Activated CD4-positive, CD25-positive, alpha-beta regulatory T cell (primary cell): ENCODE measurements at places on chromosomes 2 and 18.
A peak's percentile ranks its signal among the peaks of the same experiment; 100 is the strongest.

DNA sequence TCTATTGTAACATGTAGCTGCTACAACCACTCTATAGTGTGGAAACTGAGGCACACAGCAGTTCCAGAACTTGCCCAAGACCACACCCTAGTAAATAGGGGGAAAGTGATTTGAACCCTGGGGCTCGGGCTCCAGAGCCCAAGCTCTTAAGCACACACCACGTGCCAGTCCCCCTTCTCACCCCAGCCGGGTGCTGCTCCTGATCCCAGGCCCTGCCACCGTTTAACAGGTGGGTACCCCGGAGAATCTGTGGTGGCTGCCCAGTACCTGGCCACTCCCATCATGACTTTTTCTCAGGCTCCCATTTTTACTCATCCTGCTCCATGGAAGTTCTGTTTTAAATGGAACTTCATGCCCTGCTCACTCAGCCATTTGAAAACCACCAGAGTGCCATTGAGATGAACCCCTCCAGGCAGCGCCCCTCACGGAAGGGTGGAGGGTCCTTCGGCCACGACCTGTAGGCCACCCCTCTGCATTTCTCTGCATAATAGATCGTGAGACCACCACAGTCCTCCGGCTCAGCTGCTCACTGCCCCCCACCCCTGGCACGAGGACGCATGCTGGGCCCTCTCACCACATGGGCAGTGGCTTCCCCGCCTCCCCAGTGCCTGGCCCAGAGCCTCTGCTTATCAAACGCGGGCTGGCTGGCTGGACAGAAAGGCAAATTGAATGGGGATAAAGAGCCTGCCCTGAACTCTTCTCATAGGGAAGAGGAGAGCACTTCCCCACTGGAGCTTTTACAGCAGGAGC is 42.1 kb downstream of the TMEM37 start:
- DNase-seq, result no peak

GRCh38 chr18:49843778-49844625 is 30.7 kb upstream of the ACAA2 start:
- DNase-seq, result no peak

DNA sequence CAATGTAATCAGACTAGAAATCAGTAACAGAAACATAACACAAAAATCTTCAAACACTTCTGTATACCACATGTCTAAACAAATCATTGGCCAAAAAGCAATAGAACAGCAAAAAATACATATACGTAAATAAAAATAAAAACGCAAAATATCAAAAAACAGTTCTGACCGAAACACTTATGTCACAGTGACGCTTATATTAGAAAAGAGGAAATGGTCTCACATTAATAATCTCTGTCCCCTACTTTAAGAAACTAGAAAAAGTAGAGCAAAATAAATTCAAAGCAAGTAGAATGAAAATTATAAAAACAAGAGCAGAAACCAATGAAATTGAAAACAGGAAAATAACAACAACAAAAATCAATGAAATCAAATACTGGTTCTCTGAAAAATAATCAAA is 41.9 kb downstream of the TMEM131 start:
- DNase-seq, result no peak

- DNase-seq, result no peak
Measured at GRCh38 chr2:26614216-26615138, 26.7 kb downstream of the CIB4 start.

- no peak for DNase-seq
Measured at GRCh38 chr2:238996331-238997136, 148.6 kb downstream of the TWIST2 start.

DNA sequence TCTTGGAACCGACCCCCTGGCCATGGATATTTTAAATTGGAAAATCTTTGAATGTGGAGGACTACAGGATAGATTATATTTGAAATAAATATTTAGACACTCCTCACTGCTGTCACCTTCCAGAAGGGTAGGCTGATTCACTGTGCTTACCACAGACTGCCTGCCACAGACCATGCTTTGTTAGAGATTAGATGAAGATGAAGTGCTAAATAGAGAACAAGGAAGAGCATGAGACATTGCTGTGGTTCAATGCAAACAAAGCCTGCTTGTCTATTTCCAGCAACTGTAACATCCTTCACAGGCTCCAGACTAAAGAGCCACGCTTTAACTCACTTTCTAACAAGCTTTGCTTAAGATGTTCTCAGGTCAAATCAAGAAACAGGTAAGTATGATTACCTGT is 81.0 kb upstream of the TMEM17 start:
- DNase-seq, result no peak

DNA sequence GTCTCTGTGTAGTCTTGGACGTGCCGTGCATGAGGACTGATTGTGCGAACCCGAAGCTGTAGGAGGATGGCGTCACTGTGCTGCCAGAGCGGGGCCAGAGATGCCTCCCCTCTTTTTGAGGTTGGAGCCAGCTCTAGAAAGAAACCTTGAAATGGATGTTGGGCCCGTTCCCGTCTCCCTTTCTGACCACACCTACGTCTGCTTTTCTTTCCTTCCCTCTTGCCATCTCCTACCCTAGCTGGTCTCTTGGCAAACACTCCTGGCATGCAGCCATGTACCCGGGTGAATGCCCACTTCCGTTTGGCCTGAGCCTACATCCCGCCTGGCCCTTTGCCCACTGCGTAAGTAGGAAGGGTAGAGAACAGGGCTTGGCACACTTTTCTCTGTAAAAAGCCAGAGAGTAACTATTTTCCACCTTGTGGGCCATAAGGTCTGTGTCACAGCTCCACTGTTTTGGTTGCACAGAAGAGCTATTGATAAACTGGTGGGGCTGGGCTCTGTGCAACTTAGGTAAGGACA is 37.4 kb downstream of the SH3BP4 start:
- DNase-seq, result no peak

GRCh38 chr2:38444247-38444646 is 67.2 kb upstream of the ATL2 start:
- DNase-seq, result no peak

DNA sequence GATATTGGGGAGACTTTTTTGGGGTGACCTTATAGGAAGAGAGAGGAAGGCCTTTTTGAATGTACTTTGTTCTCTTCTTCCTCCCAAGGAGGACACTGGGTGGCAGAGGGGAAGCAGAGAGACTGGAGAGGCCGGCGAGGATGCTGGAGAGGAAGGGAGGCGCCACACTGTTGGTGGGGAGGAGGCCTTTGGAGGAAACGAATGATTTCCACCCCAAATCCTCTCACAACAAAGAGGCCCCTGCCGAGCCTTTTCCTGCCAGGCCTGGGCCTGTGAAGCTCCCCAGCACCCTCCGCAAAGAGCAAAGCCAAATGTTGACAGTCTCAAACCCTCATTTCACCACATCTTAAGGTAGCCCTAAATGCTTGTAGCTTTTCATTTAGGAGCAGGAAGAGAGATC is 59.0 kb upstream of the UPP2 start:
- no peak for DNase-seq

GRCh38 chr2:59259913-59260312 is 1018.8 kb upstream of the FANCL start:
- DNase-seq, result no peak

GRCh38 chr2:240892356-240892755 is 3.6 kb downstream of the MAB21L4 start:
- no peak for DNase-seq

DNA sequence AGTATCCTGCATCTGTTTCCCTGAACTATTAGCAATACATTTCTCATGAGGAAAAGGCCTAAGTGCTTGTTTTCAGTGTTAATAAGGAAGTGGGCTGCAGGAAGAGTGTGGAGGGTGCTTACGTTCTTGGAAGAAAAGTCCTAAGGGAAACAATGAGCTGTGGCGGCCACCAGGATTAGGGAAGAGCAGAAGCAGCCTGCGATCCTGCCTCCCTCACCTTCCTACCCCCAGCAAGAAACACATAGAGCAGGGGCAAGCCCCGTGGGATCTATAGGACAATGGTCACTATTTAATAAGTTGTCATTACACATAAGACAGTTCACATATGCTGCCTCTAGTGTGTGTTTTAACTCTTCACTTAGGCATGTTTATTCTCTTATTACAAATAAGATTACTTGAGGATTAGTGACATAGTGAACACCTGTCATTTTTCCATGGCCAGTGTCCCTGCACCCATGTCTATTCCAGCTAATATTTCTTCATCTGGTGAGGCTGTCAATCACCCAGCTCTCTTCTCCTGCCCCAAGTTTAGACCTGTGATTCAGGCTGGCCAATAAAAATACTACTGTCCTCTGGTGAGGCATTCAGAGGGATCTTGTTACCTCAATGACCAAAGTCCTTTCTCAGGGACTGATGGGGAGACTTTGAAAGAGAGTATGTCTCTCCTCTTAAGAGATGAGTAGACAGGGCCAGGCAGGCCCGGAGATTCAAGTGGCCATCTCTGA is 510.9 kb upstream of the CELF4 start:
- DNase-seq, result no peak

- DNase-seq, result no peak
Measured at GRCh38 chr2:76391678-76392077, 681.0 kb upstream of the GCFC2 start.

GRCh38 chr2:39127973-39128372 is 7.1 kb upstream of the SOS1 start:
- peak; percentile 2 for DNase-seq

- DNase-seq, result no peak
Measured at GRCh38 chr2:183995632-183996031, 602.7 kb upstream of the ZNF804A start.

DNA sequence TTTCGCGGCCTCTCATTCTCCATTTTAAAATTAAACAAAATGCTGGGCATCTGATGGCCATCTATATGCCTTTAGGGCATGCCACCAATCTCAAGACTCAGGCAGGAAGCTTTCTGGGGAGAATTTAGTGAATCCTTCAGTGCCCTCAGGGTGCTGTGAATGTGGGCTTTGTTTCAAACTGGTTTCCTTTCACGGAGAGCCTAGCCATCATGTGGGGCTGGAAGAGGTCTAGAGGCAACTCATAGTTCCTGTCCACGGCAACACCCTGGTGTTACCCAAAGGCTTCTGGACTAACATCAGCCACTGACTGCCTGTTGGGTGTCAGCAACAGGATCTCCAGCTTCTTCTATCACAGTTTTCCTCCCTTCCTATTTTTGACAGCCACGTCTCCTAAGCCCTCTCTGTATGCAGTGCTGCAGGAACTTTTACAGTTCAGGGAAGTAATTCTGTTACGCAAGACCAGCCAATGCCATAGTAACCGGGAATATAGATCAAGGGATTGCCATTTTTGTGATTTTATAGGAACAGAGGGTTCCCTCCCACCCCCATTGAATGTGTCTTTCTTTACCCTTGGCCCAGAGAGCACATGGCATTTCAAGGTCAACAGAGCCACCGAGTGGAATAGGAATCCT is 7.9 kb upstream of the WDR33 start:
- DNase-seq, result no peak

DNA sequence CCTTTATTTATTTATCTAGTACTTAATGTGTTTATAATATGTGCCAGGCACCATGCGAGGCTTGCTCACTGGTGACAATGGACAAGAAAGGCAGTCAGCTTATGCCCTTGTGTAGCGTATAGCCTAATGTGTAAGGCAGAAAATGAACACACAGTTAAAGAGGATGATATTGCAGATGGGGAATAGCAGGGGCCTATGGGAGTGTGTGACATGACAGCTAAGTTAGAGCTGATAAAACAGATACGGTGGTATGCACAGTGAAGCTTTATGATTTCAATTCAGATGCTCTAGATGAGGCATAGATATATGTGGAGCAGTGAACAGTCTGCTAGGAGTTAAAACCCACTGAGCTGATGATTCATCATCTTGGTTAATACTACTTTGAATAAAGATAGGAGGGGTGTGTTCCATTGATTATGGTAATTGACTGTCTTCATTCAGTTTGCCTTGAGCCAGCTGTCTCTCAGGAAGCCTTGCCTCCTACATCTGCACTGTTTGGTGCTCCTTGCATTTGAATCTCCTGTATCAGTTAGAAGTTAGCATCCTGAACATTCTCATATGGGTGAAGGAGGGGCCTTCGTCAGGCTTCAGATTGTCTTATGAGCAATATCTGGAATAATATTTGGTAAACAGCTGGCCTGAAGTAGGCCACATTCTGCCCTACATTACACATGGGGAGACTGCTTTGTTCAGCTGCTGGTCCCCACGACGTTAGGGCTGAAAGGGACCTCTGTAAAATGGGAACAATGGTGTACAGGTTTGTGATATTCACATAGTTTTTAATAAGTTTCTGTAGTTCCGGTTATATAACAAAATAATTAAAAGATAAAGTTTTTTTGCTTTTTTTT is 13.2 kb downstream of the MAP4K4 start:
- no peak for DNase-seq

DNA sequence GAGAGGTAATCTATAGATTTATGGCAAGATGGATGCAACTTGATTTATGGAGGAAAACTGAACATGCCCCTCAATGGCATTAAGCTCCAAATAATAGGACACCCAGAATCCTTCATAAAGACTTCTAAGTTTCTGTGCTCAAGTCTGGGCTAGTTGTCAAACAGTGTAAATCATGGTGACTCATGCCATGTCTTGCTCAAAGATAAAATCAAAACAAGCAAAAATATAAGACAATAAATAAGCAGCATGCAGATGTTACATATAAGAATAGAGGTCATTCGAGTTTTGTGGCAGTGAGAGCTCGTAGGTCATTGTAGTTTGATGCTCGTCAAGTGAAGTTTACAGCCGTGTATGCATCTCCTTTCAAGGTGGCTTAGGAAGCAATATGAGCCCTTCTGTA is 403.2 kb downstream of the THSD7B start:
- DNase-seq, result no peak

GRCh38 chr2:173719471-173719870 is 245.7 kb downstream of the SP3 start:
- DNase-seq, result no peak

DNA sequence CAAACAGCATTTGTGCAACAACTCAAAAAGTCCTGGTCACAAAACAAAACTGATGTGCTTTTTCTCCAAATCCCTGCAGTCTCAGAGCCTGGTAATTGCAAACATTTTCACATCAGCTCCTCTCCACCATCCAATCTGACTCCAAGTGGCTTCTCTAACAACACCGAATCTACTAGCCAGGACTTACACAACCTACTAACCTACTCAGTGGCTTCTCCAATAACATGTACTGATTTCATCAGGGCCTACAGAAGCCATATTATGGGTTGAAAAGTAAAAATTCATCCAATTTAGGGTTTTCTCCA is 104.3 kb downstream of the COLEC12 start:
- DNase-seq, result no peak

- no peak for DNase-seq
Measured at GRCh38 chr2:234388591-234388990, 108.3 kb downstream of the ARL4C start.

GRCh38 chr2:170411660-170412059 is 233.7 kb downstream of the MYO3B start:
- no peak for DNase-seq

GRCh38 chr2:234533626-234534025 is 36.7 kb upstream of the ARL4C start:
- DNase-seq, result no peak

DNA sequence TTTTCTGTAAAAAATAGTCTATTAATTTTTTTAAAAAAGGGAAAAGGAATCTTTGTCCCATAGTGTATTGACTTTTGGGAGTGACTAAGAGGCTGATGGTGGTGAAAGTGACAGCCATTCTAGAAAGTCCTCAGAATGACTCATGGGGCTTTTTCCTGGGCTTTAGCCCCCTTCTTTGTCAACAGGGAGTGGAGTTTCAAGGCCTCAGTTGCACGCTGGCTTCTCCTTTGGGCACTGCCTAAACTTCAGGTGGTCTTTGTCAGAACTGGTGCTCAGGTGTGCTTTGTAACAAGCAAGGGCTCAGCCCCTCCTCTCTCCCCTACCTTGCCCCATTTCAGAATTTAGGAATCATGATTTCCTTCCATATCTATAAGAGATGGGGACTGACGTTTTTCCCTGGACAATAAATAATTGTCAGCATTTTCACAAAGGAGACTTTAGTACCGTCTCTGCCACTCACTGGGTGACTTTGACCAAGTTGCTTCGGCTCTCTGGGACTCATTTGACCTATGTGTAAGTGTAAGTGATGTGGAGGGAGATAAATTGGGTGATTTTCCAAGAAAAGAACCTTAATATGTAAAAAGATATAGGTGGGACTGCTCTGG is 61.2 kb upstream of the IGFBP2 start:
- DNase-seq, result no peak
